ENCODE measurements at places on chromosomes 12 and 14. TPM values are rescaled to one million over a fixed set of nuclear protein-coding genes. Genes with fewer than 3 reads are reported as not detected.

Gene C3AR1
- total RNA-seq, result not detected

Gene MOK
- 5.8 TPM for total RNA-seq

Gene TMPRSS12
- total RNA-seq, result not detected

Gene DCN
- total RNA-seq, result 2,230 TPM

GRCh38 chr12:85280165-85280983 is at the start of gene ALX1:
TSS of gene ALX1 (plus strand) at chr12:85280220. CDS start at chr12:85280262, 42 bp downstream.
- H3K36me3 ChIP-seq, result no peaks in the 10 kb centered on the region
- peaks cover 24% of the 10 kb centered on the region for H3K4me1 ChIP-seq
- peak; percentile 86 for DNase-seq
- peaks cover 75% of the 10 kb centered on the region for H3K27me3 ChIP-seq
- peak within 1 kb of the TSS; percentile 93 for H3K4me3 ChIP-seq

GRCh38 chr14:26741711-26742212 is 143.9 kb upstream of the NOVA1 start:
- no peak overlapping the region for H3K4me3 ChIP-seq
- H3K36me3 ChIP-seq, result no peaks in the 10 kb centered on the region
- DNase-seq, result no peak
- H3K27me3 ChIP-seq, result no peaks in the 10 kb centered on the region
- no peaks in the 10 kb centered on the region for H3K4me1 ChIP-seq

GRCh38 chr12:131250951-131251315 is 297.2 kb downstream of the ADGRD1 start:
- H3K4me3 ChIP-seq, result no peak overlapping the region
- H3K4me1 ChIP-seq, result no peaks in the 10 kb centered on the region
- H3K36me3 ChIP-seq, result no peaks in the 10 kb centered on the region
- H3K27me3 ChIP-seq, result no peaks in the 10 kb centered on the region
- no peak overlapping the region for H3K27ac ChIP-seq
